CD8-positive, alpha-beta memory T cell (primary cell): ENCODE measurements at places on chromosomes 4 and X. TPM values are rescaled to one million over a fixed set of nuclear protein-coding genes. Genes with fewer than 3 reads are reported as not detected.

Gene FAM241A
- total RNA-seq, result 7.4 TPM

Gene SSX2B
- not detected for total RNA-seq

Gene MAGEA2
- not detected for total RNA-seq

Gene FAM47E
- total RNA-seq, result not detected

Gene SHOX
- total RNA-seq, result not detected

Gene ERVMER34-1
- total RNA-seq, result 0.20 TPM

Gene TEX13B
- total RNA-seq, result not detected

Gene CENPVL2
- total RNA-seq, result not detected
